Cortex of kidney (tissue), 1 donor: ENCODE measurements at places on chromosomes 7 and 10.

DNA sequence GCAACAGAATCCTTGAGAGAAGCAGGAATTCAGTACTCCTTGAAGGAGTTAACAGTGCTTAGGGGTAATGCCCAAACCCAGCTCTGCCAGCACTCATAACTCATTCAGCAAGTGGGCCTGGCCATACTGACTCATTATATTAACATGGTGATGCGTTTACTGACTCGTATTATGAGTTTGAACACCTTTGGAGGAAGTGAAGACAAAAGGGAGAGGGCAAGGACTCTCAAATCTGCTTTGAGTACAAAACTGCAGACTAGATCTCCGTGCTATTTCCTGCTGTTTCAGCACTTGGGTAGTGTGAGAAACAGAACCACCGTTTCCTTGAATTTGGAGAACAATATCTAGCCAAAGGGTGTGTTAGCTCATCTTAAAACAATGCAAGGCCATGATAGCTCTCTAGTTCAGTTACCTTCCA, 30.8 kb downstream of the SLC16A9 start:
- no peak for DNase-seq

- DNase-seq, result no peak
These were observed 88.6 kb downstream of the SEC23IP start for GRCh38 chr10:119980956-119981750.

DNA sequence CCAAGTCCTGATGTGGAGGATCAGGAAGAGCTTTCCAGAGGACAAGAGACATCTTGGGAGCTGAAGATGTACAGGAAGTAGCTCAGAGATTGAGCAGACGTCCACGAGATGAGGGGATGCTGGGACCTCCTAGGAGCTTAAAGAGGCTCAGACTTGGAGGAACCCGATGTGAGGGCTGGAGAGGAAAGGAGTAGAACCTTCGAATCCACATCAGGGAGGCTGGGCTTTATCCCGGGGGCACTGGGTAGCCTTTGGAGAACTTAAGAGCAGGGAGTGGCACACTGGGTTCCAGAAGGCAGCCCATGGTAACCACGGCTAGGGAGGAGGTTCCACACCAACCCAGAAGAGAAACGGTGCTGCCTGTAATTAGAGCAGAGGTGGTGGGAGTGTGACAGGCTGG, 10.8 kb downstream of the PRKCQ start:
- DNase-seq, result no peak

- DNase-seq, result no peak
These were observed 443.0 kb upstream of the MGMT start for GRCh38 chr10:129024046-129024445.

GRCh38 chr7:30630986-30631385, 36.3 kb downstream of the GARS1 start:
- DNase-seq, result no peak
